HCEC 1CT (cell line): ENCODE measurements at places on chromosomes 7 and 10.

DNA sequence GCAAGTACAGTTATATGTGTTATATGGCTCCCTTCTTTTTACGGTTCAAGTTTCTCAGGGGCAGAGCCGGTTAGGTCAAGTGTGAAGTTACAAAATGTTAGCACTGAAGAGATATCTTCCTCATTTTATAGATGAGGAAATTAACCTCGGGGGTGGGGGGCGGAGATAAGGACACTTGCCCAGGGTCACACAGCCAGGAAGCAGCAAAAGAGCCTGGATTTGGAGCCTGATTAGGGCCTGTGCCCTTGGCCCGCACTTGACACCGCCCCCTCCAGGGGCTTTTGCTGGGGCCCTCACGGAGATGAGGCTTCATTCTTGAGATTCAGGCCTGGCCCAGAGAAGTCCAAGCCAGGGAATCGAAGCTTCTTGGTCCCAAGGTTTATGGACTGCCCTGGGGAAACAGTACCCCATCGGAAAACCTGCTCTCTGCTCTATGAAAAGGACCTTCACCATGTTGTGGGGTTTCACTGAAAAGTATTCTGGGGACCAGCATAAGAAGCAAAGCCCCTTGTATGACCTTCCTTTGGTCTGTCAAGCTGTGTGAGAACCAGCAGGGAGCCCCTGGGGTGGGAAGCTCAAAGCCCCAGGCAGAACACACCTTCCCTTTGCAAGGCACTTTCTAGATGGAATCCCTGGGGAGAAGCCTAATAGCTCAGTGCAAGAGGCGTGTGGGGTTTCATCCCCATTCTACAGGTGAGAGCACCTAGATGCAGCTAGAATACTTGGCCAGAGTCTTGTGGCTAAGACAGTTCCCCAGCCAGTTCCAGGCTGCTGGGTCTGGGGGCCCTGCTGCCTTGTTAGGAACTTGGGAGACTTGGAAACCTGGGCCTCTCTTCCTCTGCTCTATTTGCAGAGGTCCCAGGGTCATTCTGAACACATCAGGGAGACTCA, 21.9 kb downstream of the UNC5B start:
- no peak for DNase-seq

DNA sequence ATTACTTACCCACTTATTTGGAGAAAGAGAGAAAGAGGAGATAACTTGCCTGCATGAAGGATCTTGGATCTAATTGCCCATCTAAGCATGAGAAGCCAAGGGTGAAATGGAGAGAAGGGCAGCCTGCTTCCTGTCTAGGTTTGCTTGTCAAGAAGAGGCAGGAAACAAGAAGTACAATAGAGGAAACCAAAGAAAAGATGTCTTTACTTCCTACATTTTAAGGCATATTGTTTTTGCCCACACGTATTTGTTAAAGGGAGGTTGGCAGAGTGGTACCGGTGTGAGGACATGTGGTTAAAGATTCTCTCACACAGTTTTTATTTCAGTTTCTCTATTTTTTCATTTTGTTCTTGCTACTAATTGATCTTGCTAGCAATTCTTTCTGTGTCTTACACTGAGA, 6.0 kb upstream of the TAS2R38 start:
- DNase-seq = no peak

GRCh38 chr7:78787854-78788253, 665.6 kb downstream of the MAGI2 start:
- no peak for DNase-seq

DNA sequence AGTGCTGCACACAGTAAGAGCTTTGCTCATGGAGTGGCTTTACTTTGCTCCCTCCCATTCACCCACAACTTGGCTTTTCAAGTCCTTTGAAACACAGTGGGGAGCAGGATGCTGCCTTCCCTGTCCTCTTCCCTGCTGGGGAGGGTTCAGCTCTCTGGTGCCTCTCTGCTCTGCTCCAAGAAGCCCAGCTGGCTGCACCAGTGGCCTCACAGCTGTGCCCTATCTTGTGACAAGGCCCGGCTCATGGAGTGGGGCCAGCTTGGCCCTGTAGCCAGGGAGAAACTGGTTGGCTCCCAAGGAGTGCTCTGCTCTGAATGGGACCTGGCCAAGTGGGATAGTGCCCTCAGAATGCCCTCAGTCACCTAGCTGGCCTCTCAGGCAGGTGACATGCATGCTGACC, 212.3 kb upstream of the ZMIZ1 start:
- DNase-seq = no peak

GRCh38 chr7:29359482-29360093, 165.0 kb downstream of the CHN2 start:
- DNase-seq = no peak
